ENCODE measurements at places on chromosomes 1 and 21.

DNA sequence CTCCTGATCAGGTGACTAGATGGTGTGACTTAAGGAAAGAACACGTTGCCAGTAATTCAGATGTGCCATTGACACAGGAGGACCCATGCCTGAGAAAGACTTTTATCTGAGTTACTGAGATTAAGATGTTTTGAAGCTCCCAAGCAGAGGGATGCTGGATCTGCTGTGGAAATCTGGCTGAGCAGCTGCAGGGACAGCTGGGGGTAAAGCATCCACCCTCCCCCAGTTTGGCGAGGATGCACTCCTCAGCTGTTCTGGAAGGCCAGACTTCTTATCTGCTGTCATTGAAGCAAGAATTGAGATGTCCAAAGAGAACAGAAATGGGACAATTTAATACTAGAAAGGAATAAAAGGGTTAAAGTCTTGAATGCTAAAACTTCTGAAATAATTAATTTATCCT, 25.7 kb downstream of the TTC3 start:
- DNase-seq, result no peak

DNA sequence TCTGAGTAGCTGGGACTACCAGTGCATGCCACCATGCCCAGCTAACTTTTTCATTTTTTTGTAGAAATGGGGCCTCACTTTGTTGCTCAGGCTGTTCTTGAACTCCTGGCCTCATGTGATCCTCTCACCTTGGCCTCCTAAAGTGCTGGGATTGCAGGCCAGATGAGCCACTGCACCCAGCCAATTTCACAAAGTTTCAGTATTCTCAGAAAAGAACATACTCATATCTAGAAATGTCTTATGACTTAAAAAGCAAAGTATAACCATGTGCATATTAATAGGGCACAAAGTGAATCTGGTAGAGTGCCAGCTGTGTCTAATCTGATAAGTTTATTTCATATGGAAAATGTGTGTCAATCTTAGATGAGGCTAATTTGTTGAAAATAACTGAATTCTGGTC, 87.5 kb upstream of the CACYBP start:
- no peak for DNase-seq

- DNase-seq, result no peak
Observed at GRCh38 chr1:65344171-65344814, 35.0 kb downstream of the DNAJC6 start.

DNA sequence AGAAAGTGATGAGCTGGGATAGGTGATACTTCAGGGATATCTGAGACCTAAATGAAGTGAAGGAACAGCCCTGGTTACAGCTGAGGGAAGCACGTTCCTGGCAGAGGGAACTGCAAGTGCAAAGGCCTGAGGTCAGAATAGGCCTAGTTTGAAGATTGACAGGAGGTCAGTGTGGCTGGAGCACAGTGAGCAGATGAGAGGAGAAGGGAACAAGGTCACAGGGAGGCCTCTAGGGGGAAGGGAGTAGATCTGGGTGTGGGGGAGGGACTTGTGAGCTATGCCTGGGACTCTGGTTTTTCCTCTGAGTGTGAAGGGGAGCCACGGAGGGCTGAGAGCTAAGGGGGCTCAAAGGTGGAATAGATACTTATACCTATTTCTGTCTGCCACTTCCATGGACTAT, 736.4 kb downstream of the MATN1 start:
- no peak for DNase-seq

- DNase-seq, result no peak
Observed at GRCh38 chr1:36988741-36989193, 45.5 kb downstream of the GRIK3 start.

DNA sequence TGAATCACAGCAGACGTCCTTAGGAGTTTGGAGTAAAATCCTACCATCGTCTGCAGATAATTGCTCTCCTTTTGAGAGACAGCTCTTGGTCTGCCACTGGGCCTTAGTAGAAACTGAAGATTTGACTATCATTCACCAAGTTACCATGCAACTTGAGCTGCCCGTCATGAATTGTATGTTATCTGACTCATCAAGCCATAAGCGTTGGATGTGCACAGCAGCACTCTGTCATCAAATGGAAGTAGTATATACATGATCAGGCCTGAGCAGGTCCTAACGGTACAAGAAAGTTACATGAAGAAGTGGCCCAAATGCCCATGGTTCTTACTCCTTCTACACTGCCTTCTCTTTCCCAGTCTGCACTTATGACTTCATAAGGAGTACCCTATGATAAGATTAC, 317.8 kb downstream of the GPATCH2 start:
- DNase-seq, result no peak

DNA sequence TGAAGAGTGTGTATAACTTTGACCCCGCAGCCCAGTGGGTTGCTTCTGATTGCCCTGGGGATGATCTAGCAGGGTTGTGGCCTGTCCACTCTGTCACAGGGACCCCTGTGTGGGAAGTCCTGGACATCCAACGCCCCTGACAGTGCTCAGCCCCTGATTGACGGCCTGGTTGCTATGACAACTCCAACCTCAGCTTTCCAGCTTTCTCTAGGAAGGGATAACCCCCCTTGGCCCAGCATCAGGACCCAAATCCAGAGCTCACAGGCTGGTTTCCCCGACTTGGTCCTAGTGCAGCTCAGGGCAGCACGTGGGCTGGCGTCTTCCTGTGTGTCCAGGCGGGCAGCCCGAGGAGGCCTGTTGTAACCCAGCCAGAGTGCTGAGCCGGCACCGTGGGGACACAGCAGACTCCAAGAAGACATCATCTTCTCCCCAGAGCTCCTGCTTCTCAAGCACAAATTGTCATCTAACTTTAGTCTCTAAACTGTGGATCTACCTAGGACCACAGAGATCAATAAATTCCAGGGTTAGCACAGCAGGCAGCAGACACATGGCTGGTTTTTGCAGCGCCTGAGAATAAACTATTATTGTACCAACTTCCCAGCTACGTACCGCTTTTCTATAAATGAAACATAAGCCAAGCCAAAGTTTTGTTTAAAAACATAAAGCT, 18.9 kb upstream of the PDXK start:
- DNase-seq, result no peak

GRCh38 chr1:193392686-193393085, 206.3 kb upstream of the B3GALT2 start:
- DNase-seq, result no peak

GRCh38 chr1:156704930-156705320, 458 bp downstream of the CRABP2 start:
- DNase-seq, result no peak

GRCh38 chr1:155206891-155207805, 549 bp downstream of the THBS3 start:
- peak; percentile 83 for DNase-seq

GRCh38 chr1:44262414-44262813, 49.1 kb downstream of the DMAP1 start:
- no peak for DNase-seq

DNA sequence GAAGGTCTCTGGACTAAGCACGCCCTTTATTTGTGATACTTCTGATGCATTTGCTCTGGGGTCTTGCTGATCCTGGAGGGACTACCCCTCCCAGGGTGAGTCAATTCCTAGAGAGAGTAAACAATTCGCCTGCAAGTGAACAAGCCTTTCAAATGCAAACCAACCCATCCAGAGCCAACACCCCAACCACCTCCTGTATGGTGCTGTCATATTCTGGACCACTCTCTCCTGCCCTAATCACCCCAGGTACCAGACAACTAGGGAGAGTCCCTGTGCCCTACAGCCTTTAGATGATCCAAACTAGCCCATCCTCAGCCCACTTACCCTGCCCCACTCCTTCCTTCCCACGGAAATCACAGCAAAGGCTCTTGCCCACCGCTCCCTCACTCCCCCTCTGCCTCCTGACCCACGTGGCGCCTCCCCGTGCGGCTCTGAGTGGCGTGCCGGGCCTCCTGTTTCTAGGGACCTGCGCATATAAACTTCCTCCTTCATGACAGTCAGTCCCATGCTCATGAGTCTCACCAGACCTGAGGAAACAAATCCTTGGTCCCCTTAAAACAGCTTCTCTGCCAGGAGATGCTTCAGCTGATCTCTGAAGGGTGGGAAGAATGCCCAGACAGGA, 37.2 kb downstream of the ACTA1 start:
- DNase-seq, result no peak

GRCh38 chr1:14850563-14850962, 252.1 kb downstream of the KAZN start:
- no peak for DNase-seq

DNA sequence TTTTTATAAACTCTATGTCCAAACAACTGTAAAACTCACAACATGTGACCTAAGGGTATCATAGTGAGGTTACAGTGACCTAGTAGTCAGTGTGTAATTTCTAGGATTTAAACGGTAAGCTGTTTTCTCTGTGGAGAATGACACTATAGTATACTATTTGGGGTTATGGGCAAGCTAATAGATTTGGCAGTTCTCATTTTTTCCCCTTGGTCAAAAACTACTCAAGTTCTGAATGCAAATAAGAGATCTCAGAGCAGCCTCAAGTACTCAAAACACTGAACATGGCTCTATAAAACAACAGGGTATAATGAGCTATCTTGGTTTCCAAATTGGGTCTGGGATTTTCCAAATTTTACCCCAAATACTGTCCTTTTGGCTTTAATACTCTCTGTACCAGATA, 88.5 kb upstream of the HMCN1 start:
- DNase-seq, result no peak

GRCh38 chr1:216566641-216567205, 143.5 kb upstream of the USH2A start:
- no peak for DNase-seq

- DNase-seq, result no peak
Observed at GRCh38 chr1:42179275-42179674, 14.7 kb upstream of the GUCA2A start.

DNA sequence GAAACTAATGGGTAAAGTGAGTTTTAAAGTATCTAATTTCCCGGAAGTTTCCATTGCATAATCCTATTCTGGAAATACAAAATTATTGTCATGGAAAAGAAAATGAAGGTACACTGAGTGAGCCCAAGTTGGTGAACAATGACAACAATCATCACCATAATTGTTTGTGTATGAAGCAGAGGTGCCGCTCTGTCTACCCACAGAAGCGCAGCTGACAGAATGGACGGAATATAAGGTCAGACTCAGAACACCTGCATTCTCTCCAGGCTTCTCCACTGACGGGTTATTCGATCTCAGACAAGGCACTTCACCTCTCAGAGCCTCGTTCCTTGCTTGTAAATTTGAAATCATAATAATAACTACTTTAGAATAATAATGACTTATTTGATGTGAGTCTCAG, 99.1 kb upstream of the NGF start:
- no peak for DNase-seq

DNA sequence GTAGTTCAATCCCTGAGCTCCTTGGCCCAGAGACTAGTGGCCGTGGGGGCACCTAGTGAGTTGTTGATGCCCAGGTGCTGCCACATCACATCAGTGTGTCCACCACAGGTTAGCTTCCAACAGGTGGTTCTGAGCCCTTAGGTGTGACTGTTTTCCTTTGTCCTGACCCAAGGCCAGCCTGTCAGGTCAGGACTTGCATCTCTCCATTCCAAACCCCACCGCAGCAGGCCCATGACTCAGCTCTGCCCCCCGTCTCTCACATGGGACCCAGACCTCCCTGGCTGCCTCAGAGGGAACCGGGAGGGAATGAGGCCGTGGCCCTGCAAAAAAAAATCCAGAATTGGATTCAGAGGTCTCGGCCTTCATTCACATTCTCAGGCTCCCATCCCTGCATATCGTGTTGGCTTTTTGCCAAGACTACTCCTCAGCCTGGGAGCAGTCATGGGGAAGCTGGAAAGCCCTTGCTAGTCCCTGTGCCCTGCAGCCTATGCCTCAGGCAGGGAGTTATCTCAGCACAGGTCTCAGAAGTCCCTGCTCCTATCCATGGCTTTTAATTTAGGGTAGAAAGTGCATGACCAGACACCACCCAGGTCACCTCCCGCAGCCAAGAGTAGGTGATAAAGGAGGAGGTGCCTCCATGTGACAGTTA, 7.2 kb downstream of the INAVA start:
- DNase-seq, result peak; percentile 54

DNA sequence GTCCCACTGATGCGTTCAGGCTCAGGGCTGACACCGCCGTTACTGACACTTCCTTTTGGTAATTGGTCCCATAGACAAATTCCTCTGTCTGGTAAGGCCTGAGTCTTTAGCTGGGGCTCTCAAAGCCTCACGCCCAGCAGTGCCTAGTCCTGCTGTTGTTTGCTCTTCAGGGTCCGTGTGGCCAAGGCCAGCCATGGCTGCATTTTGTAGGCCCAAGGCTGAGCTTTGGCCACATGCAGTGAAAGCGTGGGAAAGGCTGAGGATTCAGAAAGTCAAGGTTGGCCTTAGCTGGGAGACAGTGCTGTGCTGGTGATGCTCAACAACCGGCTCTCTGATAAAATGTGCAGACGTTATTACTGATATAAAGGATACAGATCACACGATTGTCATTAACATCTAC, 63.5 kb upstream of the C1orf174 start:
- DNase-seq, result no peak

DNA sequence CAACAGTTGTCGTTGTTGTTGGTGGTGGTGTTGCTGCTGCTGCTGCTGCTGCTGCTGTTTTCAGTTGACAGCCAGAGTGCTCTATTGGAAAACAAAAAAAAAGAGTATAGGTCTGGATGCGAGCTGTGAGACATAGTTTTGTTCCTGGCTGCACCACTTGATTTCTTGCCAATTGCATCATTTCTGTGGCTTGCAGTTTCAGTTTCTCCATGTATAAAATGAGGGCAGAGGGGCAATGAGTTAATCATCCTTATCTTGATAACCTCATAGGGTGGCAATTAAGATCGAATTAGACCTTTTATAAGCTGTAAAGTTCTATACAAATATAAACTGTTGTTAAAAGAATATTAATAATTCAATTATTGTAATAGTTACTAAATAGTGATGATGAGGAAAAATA, 156.7 kb downstream of the DMRTA2 start:
- DNase-seq, result no peak

GRCh38 chr1:20223106-20223505, 36.8 kb upstream of the PLA2G2C start:
- DNase-seq, result no peak

DNA sequence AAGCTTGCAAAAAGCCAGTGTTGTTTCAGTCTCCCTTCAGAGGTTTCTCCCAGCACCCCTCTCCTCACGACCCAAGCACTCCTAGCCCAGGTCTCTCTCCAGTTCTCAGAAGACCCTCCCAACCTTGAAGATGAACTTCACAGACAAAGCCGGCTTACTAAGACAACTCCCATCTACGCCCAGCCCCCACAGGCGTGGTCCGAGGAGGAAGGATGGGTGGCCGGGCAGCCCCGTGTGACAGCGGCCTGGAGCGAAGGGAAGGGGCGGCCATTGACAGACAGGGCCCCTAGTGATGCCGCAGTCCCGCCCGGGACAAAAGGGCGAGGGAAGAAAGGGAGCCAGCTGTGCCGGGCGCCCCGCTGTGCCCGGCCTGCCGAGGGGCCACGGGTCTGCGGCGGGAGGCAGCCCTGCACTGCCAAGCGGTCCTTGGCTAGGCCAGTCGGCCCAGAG, 6.9 kb downstream of the PAX7 start:
- DNase-seq, result peak; percentile 42

GRCh38 chr1:8455700-8456307, 137.9 kb downstream of the SLC45A1 start:
- no peak for DNase-seq

- no peak for DNase-seq
Observed at GRCh38 chr1:103180660-103181059, 72.3 kb upstream of the COL11A1 start.

GRCh38 chr1:47616906-47617305, 179.1 kb downstream of the FOXD2 start:
- DNase-seq, result no peak

Measured in SK-N-SH (cell line).